ENCODE measurements at places on chromosomes 3 and 15.

- no peak for DNase-seq
Measured at GRCh38 chr3:17782751-17783150, 40.3 kb upstream of the TBC1D5 start.

- no peak for DNase-seq
Measured at GRCh38 chr3:72520690-72521308, 327.4 kb downstream of the SHQ1 start.

DNA sequence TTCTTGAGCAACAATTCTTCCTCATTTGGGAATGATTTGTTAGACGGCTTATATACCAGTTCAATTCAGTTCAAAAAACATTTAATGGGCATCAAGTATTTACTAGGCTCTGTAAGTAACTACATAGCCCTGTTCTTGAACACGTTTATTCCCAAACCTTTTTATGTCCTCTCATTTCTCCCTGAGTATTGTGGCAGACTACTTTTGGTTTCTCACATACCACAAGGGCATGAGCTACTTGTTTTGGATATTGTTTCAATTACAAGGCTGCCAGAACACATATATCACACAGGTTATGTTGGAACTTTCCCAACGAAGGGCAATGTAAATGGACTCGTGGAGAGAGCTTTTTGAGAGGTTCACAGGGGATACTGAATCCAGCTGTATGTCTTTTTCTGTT is 363.8 kb upstream of the NAALADL2 start:
- no peak for DNase-seq

DNA sequence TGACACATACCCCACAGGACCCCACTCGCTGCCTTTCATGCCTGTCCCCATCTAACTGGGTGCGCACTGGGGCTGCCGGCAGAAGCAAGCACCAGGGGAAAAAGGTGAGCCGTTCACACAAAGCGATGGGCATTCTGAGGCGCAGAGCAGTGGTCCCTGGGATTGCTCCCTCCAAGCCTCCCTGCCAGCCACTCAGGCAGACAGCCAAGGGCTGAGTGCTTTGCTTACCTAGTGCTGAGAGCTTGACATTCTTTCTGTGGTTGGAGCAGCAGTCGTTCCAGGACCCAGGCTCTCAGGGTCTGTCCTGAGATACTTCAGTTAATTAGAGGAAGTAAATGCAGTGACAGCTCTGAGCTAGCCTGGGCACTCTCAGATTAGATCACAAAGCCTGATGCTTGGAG is 5.7 kb downstream of the ESYT3 start:
- DNase-seq, result no peak

DNA sequence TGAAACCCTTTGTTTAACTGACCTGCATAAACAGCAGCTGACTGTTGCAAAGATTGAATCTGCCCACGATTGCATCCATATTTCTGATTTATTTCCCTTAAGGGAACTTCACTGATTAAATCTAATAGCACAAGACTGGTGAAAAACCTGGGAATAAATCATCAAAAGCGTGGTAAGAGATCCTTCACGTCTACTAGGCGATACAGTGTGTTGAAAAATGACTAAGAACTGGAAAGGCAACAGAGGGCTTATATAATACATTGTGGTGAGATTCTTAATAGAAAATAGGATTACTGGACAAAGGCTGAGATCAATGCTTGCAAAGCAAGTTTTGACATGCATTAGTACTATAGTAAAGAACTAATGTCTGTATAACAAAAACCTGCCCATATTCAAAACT is 49.0 kb downstream of the POLQ start:
- DNase-seq, result no peak

- no peak for DNase-seq
Measured at GRCh38 chr3:47817609-47818008, 14.7 kb downstream of the DHX30 start.

DNA sequence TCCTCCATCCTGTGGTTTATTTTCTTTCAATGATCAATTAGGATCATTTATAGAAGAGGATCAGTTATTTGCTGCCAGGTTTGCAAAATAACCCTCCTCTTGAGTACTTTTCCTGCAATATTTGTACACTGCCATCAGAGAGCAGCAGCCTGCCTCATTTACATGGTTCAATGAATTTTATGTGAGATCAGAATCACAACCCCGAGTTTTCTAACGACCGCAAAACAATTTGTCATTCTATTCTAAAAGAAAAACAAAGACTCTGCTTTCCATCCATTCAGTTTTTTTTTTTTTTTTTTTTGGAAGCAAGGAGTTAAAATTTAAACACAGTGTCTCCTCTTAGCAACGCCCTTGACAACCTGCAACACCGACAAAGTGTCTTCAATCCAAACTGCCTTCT is 146.9 kb downstream of the RAB11A start:
- DNase-seq, result no peak
